ENCODE measurements at places on chromosomes 2 and 18. TPM values are rescaled to one million over a fixed set of nuclear protein-coding genes. Genes with fewer than 3 reads are reported as not detected.

DNA sequence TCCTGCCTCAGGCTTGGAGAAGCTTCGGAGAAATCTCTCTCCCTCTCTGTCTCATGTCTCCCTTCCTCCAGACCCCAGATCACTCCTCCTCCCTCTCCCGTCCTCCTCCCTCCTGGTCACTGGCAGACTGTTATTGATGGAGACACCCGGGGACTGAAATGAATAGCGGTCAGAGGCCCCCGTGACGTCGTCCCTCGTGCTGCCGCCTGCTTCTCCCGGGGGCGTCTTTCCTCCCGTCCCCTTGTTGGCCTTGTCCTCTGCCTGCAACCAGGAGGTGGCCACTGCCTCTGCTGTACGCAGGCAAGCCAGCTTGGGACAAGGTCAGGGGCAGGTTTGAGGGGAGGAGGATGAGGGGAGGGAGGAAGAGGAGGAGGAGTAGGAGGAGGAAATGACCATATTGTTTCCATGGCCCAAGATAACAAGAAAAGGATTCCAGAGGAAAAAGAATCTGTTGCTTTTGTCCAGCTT lies 78.2 kb downstream of the CELF4 start:
- no peaks in the 10 kb centered on the region for H3K27me3 ChIP-seq
- H3K27ac ChIP-seq, result no peak overlapping the region
- H3K36me3 ChIP-seq, result no peaks in the 10 kb centered on the region
- DNase-seq, result no peak
- H3K4me3 ChIP-seq, result no peak overlapping the region

GRCh38 chr2:126858436-126858835 lies 40.3 kb upstream of the TEX51 start:
- no peaks in the 10 kb centered on the region for H3K4me1 ChIP-seq
- no peak overlapping the region for H3K4me3 ChIP-seq
- H3K27me3 ChIP-seq, result no peaks in the 10 kb centered on the region
- DNase-seq, result no peak
- H3K36me3 ChIP-seq, result no peaks in the 10 kb centered on the region

DNA sequence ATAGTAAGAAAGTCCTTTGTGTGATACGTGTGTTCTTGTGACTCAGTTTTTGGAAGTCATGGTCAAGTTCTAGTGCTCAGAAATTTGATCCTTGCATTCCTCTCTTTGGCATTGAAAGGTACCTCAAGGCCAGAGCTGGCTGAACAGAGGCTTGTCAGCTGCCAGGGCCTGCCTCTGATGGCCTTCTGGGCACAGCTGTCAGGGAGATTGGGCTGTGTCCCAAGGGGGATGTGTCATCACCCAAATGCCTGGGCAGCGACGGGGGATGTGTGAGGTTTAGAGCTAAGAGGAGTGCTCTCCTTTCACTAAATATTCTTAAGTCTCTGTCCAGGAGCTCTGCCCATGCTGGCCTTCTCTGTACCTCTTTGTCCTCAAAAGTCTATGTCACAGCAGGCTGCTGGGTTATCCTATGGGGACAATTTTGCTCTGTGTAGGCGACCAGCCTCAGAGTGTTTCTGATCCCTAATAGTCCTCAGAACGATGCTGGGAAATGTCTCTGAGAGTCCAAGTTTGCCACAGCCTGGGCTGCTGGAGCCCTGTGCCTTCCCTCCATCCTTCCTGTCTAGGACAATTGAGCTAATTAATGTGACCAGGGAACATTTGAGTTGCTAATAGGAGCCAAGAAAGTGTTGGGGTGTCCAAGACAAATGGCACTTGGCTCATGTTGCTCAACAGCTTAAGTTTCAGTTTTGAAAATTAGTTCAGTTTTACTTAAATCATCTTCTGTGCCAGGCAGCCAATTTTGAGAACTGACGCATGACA lies 115.4 kb upstream of the ZNF521 start:
- no peak overlapping the region for H3K27ac ChIP-seq
- no peak overlapping the region for H3K4me3 ChIP-seq
- DNase-seq, result no peak
- no peaks in the 10 kb centered on the region for H3K4me1 ChIP-seq
- no peaks in the 10 kb centered on the region for H3K36me3 ChIP-seq

DNA sequence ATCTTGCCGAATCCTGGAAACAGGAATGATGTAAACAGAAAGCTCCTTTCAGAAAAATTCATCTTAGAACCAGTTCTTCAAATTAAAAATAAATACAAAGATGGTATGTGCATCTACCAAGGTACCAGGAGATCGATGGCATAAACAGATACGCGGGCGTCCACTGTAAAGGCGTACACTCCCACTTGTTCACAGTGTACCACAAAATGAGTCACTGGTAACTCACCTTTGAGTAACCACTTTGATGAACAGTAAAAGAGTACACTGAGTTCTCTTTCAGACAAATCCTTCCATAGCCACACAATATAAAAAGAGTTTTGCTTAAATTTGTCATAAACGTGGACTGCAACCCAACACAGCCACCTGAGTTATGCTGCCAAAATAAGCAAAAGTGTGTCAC lies 128.3 kb downstream of the DNER start:
- no peak overlapping the region for H3K4me3 ChIP-seq
- H3K36me3 ChIP-seq, result no peaks in the 10 kb centered on the region
- DNase-seq, result no peak

DNA sequence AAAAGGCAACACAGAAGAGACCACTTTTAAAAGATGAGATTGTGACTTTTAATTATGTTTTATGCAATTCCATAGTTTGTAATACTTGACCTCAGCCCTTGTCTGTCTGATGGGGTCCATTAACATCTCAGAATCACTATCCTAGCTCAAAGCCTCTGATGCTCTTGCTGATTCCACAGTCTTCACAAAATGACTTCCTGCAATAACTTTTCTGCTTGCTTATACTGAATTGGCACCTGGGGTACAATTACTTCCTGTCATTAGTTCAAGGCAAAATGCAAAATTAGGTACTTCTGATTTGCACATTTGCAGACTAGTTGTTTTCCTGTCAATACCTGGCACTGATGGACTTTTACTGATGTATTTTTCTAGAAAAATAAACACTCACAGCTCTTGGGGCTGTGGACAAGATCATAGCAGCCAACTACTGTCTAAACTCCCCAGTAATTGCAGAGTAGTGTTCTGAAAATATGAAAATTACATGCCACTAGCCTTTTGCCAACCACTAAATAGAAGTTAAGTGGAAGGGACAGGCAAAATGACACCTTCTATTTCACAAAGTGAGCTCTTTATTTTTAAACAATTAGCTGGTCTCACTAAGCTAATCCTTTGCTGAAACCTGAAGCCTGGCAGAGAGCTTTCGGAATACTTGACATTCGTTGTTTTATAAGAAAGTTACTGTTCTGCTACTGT lies 129.1 kb downstream of the PIEZO2 start:
- H3K4me3 ChIP-seq, result no peak overlapping the region
- H3K27ac ChIP-seq, result no peak overlapping the region
- no peak for DNase-seq
- H3K4me1 ChIP-seq, result no peaks in the 10 kb centered on the region
- H3K36me3 ChIP-seq, result no peaks in the 10 kb centered on the region

- no peak overlapping the region for H3K4me3 ChIP-seq
- H3K4me1 ChIP-seq, result no peaks in the 10 kb centered on the region
- H3K27me3 ChIP-seq, result no peaks in the 10 kb centered on the region
- H3K27ac ChIP-seq, result no peak overlapping the region
Observed at GRCh38 chr2:19746611-19747309, 155.0 kb downstream of the TTC32 start.

GRCh38 chr2:58429014-58429875 lies 188.1 kb upstream of the FANCL start:
- no peaks in the 10 kb centered on the region for H3K36me3 ChIP-seq
- peak overlapping the region; percentile 55 for H3K4me3 ChIP-seq
- no peaks in the 10 kb centered on the region for H3K27me3 ChIP-seq
- no peak for DNase-seq
- no peak overlapping the region for H3K27ac ChIP-seq
- H3K4me1 ChIP-seq, result peaks cover 9% of the 10 kb centered on the region

- peaks cover 46% of the 10 kb centered on the region for H3K4me1 ChIP-seq
- H3K27ac ChIP-seq, result no peak overlapping the region
- no peaks in the 10 kb centered on the region for H3K27me3 ChIP-seq
- H3K36me3 ChIP-seq, result no peaks in the 10 kb centered on the region
- H3K4me3 ChIP-seq, result no peak overlapping the region
Observed at GRCh38 chr18:48914581-48915251, 36.0 kb downstream of the SMAD7 start.

DNA sequence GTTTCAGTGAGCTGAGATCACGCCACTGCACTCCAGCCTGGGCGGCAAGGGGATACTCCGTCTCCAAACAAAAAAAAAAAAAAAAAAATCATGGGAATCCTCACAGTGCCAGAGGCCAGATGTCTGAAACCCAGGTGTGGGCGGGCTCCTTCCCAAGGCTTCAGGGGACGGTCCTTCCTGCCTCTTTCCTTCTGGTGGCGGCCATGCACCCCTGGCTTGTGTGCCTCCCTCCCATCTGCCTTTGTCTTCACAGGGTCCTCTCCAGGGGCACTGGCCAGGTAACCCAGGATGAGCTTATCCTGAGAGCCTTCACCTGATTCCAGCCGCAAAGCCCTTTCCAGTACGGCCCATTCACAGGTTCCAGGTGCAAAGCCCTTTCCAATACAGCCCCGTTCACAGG lies 40.9 kb upstream of the GPC1 start:
- H3K4me1 ChIP-seq, result no peaks in the 10 kb centered on the region
- H3K27ac ChIP-seq, result no peak overlapping the region
- no peaks in the 10 kb centered on the region for H3K27me3 ChIP-seq
- no peaks in the 10 kb centered on the region for H3K36me3 ChIP-seq
- no peak overlapping the region for H3K4me3 ChIP-seq
- no peak for DNase-seq

DNA sequence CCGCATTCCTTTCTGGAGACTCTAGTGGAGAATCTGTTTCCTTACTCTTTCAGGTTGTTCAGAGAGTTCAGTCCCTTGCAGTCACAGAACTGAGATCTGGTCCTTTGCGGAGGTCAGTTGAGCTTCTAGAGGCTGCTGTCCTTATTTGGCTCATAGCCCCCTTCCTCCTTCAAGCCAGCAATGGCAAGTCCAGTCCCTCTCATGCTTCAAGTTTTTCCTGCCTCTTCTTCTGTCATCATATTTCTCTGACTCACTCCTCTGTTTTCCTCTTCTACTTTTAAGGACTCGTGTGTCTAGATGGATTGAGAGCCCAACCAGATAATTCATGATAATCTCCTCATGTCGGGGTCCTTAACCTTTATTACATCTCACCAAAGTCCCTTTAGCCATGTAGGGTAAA lies 173.5 kb upstream of the FOSL2 start:
- no peaks in the 10 kb centered on the region for H3K4me1 ChIP-seq
- DNase-seq, result no peak
- H3K27me3 ChIP-seq, result no peaks in the 10 kb centered on the region
- no peak overlapping the region for H3K27ac ChIP-seq
- H3K4me3 ChIP-seq, result no peak overlapping the region

Gene RGPD8
- 9.2 TPM for total RNA-seq

Gene ACMSD
- not detected for total RNA-seq

Gene LBH
- total RNA-seq, result 270 TPM

Gene SP140
- total RNA-seq, result 6.5 TPM

Gene MROH2A
- total RNA-seq, result not detected

All from upper lobe of left lung (tissue), 6 donors.